Bronchial smooth muscle cell (primary cell): ENCODE measurements at places on chromosomes 6 and 20. TPM values are rescaled to one million over a fixed set of nuclear protein-coding genes. Genes with fewer than 3 reads are reported as not detected.

AIF1 gene
- total RNA-seq: not detected in 2 replicates

PCSK2 gene
- total RNA-seq: not detected in 2 replicates

LINC00237 gene
- total RNA-seq: not detected in 2 replicates

TREM2 gene
- 0.09 TPM in 1 of 2 replicates, not detected in the other for total RNA-seq

BEND3 gene
- 0.47 and 1.0 TPM in 2 replicates for total RNA-seq

CST4 gene
- total RNA-seq: not detected in 2 replicates

NR2E1 gene
- total RNA-seq: not detected in 2 replicates
